ENCODE measurements at places on chromosomes 4 and X.

GRCh38 chr4:22686141-22686540 is 6.6 kb upstream of the GBA3 start:
- DNase-seq: peak; percentile 7

GRCh38 chr4:88526221-88526815 is 2.7 kb upstream of the PYURF start:
- DNase-seq: peak; percentile 17

- DNase-seq: no peak
These were observed 40.1 kb upstream of the MSANTD1 start for GRCh38 chr4:3208826-3209225.

- no peak for DNase-seq
These were observed 342.8 kb downstream of the PPARGC1A start for GRCh38 chr4:23547096-23547495.

- DNase-seq: peak; percentile 79
These were observed 58.2 kb upstream of the ZNF157 start for GRCh38 chrX:47311932-47312774.

- no peak for DNase-seq
These were observed 90.8 kb downstream of the AFF1 start for GRCh38 chr4:87025614-87026041.

DNA sequence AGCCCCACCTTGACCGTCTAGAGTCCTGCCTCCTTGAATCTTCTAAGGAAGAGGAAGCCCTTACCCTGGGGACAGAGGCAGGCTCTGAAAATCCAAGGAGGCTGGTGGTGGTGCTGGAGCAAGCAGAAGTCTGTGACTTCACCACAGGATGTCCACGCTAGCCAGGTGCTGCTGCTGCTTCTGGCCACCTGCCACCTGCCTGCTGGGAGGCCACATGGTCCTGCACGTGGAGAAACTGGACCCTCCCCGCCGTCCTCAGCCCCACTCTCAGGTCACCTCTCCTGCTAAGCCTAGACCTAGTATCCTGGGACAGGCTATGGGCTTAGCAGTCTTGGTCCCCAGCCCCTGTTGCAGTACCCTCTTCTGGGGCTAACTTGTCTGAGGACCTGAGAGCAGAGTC is 15.8 kb downstream of the TMEM31 start:
- no peak for DNase-seq

DNA sequence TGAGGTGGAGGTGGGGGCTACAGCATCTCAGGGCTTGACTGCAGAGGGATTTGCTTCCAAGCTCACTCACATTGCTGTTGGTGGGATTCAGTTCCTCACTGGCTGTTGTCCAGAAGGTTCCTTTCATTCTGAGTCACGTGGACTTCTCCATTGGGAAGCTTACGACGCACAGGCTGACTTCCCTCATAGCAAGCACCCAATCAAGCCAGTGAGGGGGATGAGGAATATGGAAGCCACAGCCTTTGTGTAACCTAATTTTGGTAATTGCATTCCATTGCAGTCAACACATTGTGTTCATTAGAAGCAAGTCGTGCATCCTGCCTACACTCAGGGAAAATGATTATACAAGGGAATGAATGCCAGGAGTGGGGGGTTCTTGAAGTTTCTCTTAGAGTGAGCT is 32.7 kb upstream of the MXRA5 start:
- DNase-seq: no peak

DNA sequence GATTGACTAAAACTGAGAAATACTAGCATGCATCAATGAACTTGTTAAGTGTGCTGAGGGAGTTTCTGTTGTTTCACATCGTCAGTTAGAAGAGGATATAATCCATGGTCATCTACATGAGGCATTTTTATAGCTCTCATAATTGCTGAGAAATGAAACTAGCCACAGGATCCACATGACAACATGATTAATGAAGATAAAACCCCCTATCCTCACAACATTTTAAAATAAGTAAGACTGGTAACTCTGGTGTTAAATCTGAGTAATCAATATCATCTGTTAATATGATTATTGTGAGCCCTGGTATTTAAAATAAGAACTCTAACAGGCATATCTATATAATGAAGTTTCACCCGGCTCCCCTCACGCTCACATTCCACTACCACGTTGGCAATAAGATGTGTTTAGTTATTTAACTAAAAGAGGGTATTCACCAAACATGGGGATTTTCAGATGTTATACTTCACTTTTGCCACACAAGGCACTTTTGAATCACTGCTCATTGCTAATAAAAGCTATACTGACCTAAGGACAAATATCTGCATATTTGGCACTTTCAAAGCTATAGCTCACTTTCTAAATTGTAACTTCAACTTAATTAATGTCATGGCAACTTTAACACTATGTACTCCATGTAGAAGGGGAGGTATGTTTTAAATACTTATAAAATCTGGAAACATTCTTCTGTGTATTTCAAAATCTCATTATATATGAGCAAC is 6.7 kb downstream of the UNC5C start:
- DNase-seq: no peak

Data from fibroblast of pulmonary artery (primary cell).